ENCODE measurements at places on chromosomes 2 and 18.

GRCh38 chr2:196079052-196079451 lies 10.4 kb upstream of the DNAH7 start:
- no peak for DNase-seq

DNA sequence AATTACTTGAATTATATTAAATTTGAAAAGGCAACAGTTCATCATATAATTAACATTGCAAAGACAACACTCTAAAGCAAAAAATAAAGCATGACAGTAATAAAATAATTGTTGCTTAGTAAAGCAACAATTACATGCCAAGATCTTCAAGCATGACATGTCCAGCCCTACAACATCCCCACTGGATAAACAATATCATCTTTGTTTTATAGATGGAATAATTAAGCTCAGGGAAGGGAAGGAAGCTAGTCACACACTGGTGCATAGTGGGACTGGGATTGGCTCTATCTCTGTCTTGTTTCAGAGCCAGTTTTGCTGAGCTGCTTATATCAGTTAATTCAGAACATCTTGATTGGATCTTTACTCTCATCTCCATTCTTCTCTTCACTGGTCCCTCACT lies 49.9 kb upstream of the PARD3B start:
- no peak for DNase-seq

- no peak for DNase-seq
These were observed 178.9 kb downstream of the AGAP1 start for GRCh38 chr2:235672720-235673119.

DNA sequence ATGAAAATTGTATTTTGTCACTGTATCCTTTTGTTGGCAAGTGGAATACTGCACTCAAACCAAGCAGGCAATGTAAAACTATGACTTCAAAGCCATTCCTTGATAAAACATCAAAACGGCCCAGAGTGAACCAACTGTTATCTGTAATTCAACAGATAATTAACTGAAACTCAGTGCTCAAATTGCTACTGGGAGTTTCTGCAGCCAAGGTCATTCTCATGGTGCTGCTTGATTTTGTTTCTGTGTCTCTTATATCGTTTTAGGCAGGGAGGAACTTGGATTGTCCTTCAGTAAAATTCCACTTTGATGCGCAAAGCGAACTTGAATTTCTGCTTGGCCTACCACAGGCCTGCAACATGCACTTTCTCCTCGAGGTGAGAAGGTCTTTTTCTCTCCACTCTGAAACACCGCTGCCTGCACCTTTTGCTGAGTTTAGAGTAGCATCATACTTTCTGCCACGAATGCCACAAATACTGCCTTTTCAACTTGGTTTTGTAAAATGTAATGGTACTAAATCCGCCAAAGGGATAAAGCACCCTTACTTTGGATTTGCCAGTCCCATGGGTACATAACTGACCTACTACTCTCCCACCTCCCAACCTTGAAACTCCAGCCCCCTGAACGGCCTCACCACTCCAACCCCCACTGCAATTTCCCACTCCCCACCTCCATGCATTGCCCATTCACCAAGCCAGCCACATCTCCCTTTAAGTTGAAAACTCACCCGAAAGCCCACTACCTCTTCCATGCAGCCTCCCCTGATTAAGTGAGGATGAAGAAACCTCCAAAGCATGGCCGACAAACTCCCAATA lies 204.7 kb downstream of the TGIF1 start:
- no peak for DNase-seq

GRCh38 chr2:186381573-186381972 lies 104.5 kb upstream of the ZC3H15 start:
- DNase-seq = no peak
